ENCODE measurements at places on chromosomes 4 and X.
A peak's percentile ranks its signal among the peaks of the same experiment; 100 is the strongest.

- DNase-seq: no peak
Measured at GRCh38 chrX:126847143-126847542, 27.6 kb downstream of the PRR32 start.

- DNase-seq: no peak
Measured at GRCh38 chr4:94581766-94582165, 130.0 kb downstream of the PDLIM5 start.

DNA sequence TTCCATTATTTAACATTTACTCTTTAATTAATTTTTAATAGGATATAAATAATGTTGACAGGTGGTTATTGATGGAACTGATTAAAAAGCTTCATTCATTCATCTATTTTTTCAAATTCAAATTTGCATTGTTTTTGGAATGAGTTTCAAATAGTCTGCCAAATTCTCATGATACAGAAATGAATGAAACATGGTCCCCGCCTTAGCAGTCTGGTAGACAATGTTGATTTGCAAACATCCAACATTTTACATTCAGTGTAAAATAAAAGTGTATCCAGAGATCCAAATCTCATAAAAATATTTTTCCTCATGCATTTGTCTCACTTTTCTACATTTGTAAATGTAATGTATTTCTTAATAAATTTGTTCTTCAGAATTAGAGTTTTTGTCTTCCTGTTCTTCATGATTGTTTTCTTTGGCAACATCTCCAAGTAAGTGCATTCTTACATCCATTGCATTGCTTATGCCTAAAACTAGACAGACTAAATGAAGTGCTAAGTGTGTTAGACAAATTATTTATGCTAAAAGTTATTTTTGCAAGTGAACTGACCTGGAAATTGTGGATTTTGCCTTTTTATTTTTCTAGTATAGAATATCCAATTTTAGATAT is 142.3 kb downstream of the PCDH18 start:
- DNase-seq: no peak

DNA sequence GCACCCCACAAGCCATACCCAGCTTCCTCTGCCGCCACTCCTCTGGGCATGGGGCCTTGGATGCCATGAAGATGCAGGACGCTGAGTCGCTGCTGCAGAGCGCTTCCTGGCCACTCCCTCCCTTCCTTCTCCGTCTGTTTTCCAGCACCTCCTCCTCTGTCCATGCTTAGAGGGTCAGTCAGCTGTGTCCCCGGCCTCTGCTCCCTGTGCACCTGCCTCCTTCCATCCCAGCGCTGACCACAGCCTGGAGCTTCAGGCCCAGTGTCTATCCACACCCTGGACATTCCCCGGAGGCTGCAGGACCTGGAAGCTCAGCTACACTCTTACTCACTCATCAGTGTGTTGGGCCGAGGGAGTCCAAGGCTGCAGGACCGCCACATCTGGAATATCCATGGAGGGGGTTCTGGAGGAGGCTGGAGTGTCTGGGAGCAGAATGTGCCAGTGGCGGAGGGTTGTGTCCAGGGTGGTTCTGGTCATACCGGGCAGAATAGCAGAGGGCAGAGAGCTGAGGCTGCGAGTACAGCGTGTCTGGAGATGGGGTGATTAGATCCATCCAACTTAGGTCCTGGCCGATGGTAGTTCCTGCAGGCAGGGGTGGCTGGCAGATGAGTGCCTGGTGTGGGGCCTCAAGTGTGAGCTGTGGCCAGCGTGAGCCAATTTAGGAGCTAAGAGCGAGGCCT is 58.6 kb upstream of the ADRA2C start:
- DNase-seq: no peak

DNA sequence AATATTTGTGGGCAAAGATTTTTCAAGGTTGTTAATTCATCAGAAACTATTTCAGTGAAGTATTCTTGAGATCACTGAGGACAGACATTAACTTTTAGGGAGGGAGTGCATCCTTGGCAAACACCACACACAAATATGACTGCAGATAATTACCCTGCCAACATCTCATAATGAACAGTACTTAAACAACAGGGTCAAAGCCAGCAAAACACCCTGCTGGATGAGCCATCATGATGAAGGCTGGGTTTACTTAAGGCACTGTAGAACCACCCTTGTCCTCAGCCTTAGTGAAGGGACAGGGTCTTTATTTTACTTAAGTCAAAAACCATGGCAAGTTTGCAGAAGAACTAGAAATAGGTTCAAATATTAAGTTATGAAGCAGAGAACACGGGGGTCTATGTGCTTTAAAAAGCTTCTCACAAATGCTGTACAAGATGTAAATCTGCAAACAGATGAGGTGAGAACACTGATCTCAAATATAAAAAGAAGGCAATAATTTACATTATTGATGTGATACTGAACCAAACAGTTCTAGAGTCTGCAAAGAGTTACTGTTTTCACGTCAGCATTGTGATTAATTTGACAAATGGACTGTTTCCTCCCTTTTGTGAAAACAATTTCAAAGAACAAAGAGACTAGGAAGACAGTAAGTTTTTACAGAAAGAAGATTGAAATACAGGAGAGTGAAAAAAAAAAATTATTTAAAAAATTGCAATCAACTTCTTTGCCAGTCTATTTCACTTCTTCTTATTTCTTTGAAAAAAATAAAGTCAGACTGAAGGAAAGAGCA is 28.2 kb downstream of the TAPT1 start:
- no peak for DNase-seq

GRCh38 chr4:166838975-166839614 is 395.2 kb downstream of the SPOCK3 start:
- DNase-seq: no peak

DNA sequence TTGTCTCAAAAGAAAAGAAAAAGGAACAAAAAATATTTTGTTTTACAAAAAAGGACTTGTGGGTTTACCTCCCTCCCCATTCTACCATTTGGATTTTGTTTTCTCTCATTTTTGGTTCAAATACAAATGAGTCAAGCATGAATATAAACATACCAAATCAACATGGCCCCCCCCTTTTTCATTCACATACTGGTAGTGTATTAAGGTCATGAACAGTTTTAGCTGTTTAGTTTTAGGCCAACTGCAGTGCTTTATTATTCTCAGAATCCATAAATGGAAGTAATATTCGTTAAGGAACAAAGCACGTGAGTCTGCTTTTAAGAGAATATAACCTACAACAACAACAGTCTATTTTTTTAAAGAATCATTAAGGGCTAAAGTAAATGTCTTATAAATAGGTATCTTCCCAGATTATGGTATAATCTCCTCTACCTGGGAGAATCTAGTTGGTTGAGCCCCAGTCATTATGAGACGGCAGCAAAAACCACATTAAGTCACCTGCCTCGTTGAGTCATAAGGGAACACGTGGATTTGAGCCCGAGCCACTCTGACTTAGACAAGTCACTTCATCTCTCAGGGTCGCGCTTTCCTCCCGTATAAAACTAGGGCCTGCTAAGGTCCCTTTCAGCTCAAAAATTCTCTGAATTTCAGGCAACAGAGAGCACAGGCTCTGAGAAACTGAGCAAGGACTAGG is 26.7 kb downstream of the BCLAF3 start:
- DNase-seq: no peak

DNA sequence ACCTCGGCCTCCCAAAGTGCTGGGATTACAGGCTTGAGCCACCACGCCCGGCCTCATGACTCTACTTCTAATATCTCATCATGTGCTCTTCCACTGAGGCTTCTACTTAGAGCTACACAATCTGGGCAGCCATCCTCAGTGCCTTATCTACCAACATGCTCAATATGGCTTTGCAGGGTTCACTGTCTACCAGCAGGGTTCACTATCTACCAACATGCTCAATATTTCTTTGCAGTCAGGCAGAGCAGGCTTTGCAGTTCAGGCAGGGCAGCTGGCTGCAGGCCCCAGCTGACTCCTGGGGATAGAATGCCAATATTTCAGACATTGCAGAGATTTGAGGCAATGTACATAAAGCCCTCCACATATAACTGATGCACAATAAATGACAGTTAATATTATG is 47.5 kb downstream of the PKD2 start:
- peak; percentile 54 for DNase-seq

- DNase-seq: no peak
Measured at GRCh38 chr4:145859426-145859825, 79.2 kb downstream of the ZNF827 start.

DNA sequence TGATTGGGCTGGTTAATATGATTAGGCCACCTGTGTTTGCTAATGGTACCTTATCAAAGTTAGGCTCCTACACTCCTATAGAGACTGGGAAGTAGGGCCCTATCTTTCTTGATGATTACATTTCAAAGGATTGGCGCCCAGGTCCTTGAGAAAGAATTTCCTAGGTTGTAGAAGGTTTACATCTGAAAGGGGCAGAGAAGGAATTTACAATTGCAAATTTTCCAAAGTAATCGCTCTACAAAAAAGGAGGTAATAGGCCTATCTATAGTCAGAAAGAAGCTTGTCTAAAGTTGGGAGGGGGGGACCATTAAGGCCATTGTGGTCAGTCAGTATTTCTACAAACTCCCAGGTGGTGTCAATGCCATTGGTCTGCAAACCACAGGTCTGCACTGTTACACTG is 638.4 kb downstream of the IL1RAPL1 start:
- peak; percentile 64 for DNase-seq
